ENCODE measurements at places on chromosomes 13 and 19.
A peak's percentile ranks its signal among the peaks of the same experiment; 100 is the strongest.

DNA sequence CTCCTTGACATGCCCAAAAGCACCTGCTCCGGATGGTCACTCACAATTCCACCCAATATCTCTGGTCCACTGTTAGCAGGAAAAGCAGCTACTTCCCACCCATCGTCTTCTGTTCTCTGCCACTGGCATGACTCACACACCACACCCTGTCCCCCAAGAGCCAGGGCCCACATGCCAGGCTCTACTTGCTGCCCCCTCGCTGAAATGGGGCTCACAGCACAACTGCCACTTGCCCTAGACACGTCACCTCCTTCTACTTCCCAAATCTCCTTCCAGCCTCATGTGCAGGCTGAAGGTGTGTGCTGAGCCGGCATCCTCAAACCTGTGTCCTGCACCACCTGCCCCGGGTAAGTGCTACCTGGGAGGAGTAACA, 65.0 kb downstream of the TBC1D4 start:
- no peak overlapping the region for H3K4me3 ChIP-seq
- no peak for DNase-seq
- no peaks in the 10 kb centered on the region for H3K4me1 ChIP-seq
- no peaks in the 10 kb centered on the region for H3K36me3 ChIP-seq
- no peak overlapping the region for H3K27ac ChIP-seq

DNA sequence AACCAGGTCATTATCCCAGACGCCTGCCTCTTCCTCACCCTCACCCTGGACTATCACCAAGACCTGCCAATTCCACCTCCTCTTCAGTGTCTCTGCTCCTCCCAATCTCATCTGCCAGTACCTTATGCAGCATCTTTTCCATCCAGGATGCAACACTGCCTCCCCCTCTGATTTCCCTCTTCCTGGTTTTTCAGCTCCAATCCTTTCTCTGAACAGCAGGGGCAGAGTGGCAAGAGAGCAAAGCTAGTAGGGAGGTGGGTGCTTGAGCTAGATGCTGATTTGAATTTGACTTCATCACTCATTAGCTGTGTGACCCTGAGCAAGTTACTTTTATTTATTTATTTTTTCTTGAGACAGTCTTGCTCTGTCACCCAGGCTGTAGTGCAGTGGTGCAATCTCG, 25.6 kb upstream of the CABP5 start:
- DNase-seq: no peak
- no peak overlapping the region for H3K4me3 ChIP-seq
- H3K4me1 ChIP-seq: no peaks in the 10 kb centered on the region

GRCh38 chr13:44296856-44297255, 76.8 kb upstream of the SERP2 start:
- no peaks in the 10 kb centered on the region for H3K27me3 ChIP-seq
- H3K27ac ChIP-seq: no peak overlapping the region
- no peaks in the 10 kb centered on the region for H3K36me3 ChIP-seq
- DNase-seq: no peak
- H3K4me3 ChIP-seq: no peak overlapping the region

- peaks cover 3% of the 10 kb centered on the region for H3K4me1 ChIP-seq
- no peak for DNase-seq
- no peak overlapping the region for H3K27ac ChIP-seq
- peaks cover 14% of the 10 kb centered on the region for H3K27me3 ChIP-seq
Measured at GRCh38 chr19:42130254-42130573, 2.0 kb downstream of the POU2F2 start.

DNA sequence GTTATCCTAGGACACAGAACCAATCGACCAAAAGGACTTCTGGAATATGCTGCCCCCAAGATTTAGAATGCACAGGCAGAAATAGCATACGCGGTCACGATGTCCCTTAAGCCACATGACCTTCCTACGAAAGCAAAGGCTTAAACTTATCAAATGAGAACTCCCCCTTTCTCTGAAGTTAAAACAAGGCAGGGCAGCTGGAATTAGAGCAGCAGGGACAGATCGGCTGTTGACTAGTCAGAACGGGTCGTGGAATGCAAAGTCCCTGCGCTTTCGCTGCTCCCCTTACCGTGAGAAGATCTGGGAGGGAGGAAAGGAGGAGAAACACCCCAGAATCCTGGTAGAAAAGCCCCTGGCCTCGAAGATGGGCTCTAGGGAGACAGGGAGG, 799 bp upstream of the USPL1 start:
- peak; percentile 77 for DNase-seq
- peak overlapping the region; percentile 99 for H3K27ac ChIP-seq
- H3K4me1 ChIP-seq: peaks cover 12% of the 10 kb centered on the region
- H3K4me3 ChIP-seq: peak overlapping the region; percentile 79

GRCh38 chr13:29758531-29759114, 91.8 kb downstream of the UBL3 start:
- H3K4me3 ChIP-seq: no peak overlapping the region
- no peak overlapping the region for H3K27ac ChIP-seq
- peak; percentile 26 for DNase-seq
- H3K36me3 ChIP-seq: no peaks in the 10 kb centered on the region
- no peaks in the 10 kb centered on the region for H3K4me1 ChIP-seq

DNA sequence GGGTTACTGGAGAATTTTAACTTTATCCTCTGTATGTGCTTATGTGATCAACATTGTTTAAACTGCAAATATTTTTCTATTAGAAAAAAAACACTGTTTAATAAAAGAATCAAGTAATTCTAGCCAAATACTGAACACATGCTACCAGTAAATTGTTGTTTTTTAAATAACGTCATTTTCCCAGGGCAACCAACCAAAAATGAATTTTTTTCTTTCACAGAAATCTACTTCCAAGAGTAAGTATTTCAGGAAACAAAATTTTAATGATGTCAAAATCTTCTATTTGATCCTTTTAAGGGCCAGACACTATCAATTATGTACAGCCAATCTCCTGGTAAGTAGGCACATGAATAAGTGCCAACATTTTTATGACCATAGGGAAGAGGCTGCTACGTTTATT, 57.1 kb downstream of the TUBGCP3 start:
- no peak overlapping the region for H3K4me3 ChIP-seq
- DNase-seq: no peak
- H3K36me3 ChIP-seq: no peaks in the 10 kb centered on the region
- no peak overlapping the region for H3K27ac ChIP-seq
- H3K27me3 ChIP-seq: no peaks in the 10 kb centered on the region
- no peaks in the 10 kb centered on the region for H3K4me1 ChIP-seq

DNA sequence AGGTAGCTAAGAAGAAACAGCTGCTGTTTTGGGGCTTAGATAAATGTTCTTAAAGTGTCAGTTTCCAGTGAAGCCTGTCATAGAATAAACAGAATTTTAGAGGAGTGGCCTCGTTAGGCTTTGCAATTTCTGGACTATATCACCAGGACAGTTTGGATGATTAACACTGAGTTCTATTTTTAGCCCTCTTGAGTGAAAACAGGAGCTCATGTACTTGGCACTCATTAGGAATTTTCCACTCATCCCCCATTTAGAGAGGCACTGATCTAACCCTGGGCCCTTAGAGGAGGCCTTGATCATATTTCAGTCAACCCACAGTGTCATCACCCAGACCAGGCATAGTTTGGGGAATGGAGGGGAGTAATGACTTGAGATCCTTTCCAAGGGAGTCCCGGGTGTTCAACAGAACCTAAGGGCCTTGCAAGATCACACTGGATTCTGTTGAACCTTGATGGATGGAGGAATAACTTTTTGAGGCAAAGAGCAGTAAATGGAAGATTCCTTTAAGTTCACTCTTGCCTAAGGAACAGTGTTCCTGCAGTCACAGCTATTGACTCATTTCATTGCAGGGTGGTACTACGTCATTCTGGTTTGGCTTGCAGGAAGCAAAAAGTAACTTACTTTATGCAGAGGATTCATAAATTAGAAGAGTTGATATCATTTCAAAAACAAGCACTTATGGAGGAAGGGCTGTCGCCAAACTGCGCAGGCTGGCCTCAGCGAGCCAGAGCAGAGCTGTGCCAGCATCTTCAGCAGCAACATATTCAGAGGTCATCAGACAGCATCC, 160.2 kb downstream of the SLC7A1 start:
- peak overlapping the region; percentile 2 for H3K27ac ChIP-seq
- no peak for DNase-seq
- H3K36me3 ChIP-seq: no peaks in the 10 kb centered on the region
- H3K4me3 ChIP-seq: no peak overlapping the region

GRCh38 chr19:39926170-39926760, 8.2 kb downstream of the FCGBP start:
- H3K36me3 ChIP-seq: no peaks in the 10 kb centered on the region
- peak; percentile 9 for DNase-seq
- H3K27ac ChIP-seq: no peak overlapping the region
- no peaks in the 10 kb centered on the region for H3K27me3 ChIP-seq
- no peak overlapping the region for H3K4me3 ChIP-seq
- H3K4me1 ChIP-seq: no peaks in the 10 kb centered on the region

DNA sequence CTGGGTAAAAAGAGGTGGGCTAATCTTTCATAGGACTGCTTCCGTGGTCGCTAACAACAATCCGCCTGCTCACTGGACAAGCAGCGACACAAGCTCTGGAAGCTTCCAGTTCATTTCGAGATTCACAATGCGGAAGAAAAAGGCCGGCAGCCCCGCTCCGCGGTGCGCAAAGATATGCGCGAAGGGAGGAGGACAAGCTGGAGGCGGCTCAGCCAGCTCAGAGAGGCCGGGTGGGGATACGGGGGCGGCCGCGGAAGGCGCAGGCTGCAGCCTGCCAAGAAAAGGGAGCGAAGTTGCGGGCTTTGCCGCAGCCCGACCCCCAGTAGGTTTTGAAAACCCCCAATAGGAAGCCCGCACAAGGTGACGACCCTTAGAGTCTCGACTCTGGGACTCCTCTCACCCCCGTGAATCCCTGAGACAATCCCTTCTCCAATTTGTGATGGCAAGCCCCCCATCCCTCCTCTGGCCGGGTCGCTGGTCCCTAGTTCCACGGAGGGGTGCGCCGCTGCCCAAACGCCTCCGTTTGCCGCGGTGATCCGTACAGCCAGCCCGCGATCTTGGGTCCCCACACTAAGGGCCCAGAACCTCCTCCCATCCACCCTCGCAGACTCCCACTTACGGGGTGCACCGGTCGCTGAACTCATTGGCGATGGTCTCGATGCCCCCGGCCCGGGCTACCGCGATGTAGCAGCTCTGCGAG, 697 bp downstream of the HSPH1 start:
- peak overlapping the region; percentile 86 for H3K4me3 ChIP-seq
- H3K27me3 ChIP-seq: no peaks in the 10 kb centered on the region
- peak; percentile 82 for DNase-seq
- peak overlapping the region; percentile 99 for H3K27ac ChIP-seq
- H3K4me1 ChIP-seq: no peaks in the 10 kb centered on the region

DNA sequence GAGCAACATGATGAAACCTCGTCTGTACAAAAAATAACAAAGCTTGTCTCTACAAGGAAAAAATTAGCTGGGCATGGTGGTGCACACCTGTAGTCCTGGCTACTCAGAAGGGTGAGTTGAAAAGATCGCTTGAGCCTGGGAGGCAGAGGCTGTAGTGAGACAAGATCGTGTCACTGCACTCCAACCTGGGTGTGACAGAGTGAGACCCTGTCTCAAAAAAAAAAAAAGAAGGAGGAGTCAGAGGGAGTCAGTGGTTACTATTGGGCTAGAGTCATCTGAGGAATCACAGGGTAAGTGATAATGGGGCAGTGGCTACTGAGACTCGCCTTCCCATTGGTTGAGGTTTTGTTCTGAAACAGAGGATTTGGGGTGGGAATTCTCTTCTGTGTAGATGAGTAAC, 1.9 kb upstream of the GPI start:
- H3K27me3 ChIP-seq: no peaks in the 10 kb centered on the region
- no peak for DNase-seq
- no peak overlapping the region for H3K27ac ChIP-seq
- H3K4me1 ChIP-seq: peaks cover 13% of the 10 kb centered on the region

DNA sequence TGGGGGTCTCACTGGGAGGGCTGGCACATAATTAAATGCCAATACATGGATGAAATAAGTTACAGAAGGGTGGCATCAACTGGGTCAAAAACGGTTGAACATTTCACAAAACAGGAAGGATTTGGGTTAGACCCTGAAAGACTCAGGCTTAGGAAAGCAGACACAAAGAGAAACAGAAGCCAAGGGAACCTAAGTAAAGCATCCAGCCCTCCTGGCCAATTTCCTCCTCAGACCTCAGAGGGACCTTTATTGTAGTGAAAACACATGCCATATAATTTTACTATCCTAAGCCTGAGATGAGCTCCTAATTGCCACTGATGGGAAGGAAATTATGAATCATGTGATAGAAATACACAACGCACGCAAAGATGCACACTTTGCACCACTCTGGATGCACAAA, 12.1 kb upstream of the CEACAM3 start:
- DNase-seq: no peak
- H3K27ac ChIP-seq: peak overlapping the region; percentile 72
- no peaks in the 10 kb centered on the region for H3K36me3 ChIP-seq
- peaks cover 11% of the 10 kb centered on the region for H3K4me1 ChIP-seq
- H3K27me3 ChIP-seq: no peaks in the 10 kb centered on the region
- no peak overlapping the region for H3K4me3 ChIP-seq

DNA sequence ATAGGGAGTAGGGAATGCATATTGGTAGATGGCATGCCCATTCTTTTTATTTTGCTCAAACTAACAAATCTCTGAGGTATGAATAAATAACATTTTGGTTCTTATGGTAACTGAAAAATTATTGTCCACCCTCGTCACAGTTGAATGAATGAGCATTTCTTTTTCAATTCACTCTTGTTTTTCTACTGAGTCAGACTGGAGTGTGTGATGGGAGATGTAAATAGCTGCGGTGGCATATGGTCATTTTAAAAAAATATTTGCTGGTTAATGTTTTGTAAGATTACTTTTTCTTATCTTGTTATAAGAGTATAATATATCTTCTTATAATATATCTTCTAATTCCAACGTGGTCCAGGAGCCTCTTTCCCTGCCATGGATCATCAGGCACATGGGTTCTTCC, 586.5 kb downstream of the SLITRK5 start:
- H3K27me3 ChIP-seq: no peaks in the 10 kb centered on the region
- no peaks in the 10 kb centered on the region for H3K4me1 ChIP-seq
- no peak overlapping the region for H3K4me3 ChIP-seq
- no peak overlapping the region for H3K27ac ChIP-seq
- no peaks in the 10 kb centered on the region for H3K36me3 ChIP-seq
- no peak for DNase-seq

DNA sequence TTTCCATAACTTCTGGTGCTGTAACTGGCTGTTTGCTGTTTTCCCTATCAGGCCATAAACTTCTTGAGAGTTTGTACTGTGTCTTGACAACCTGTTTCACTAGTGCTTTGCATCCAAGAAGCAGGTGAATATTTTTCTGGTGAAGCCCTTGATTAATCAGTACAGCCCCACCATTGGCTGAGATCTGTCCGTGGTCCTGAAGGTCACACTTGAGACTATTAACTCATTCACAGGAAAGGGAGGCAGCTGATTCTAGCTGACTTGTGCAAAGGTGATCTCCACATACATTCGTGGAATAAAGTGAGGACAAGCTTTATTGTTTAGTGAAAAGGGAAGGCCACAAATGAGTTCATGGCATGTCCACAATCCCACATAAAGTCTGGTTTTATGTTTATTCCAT, 61.4 kb upstream of the ZNF835 start:
- no peak overlapping the region for H3K27ac ChIP-seq
- no peak overlapping the region for H3K4me3 ChIP-seq
- DNase-seq: no peak
- no peaks in the 10 kb centered on the region for H3K4me1 ChIP-seq
- H3K36me3 ChIP-seq: no peaks in the 10 kb centered on the region
- no peaks in the 10 kb centered on the region for H3K27me3 ChIP-seq
